ENCODE measurements at places on chromosomes 2 and 18. TPM values are rescaled to one million over a fixed set of nuclear protein-coding genes. Genes with fewer than 3 reads are reported as not detected.
A peak's percentile ranks its signal among the peaks of the same experiment; 100 is the strongest.

MOGAT1 gene
- total RNA-seq: not detected

ADGRF3 gene
- total RNA-seq: 0.49 TPM

CDH2 gene
- total RNA-seq: 3.7 TPM

MERTK gene
- 15.7 TPM for total RNA-seq

ERFE gene
- not detected for total RNA-seq

PCARE gene
- total RNA-seq: not detected

FOXD4L1 gene
- total RNA-seq: not detected

DNA sequence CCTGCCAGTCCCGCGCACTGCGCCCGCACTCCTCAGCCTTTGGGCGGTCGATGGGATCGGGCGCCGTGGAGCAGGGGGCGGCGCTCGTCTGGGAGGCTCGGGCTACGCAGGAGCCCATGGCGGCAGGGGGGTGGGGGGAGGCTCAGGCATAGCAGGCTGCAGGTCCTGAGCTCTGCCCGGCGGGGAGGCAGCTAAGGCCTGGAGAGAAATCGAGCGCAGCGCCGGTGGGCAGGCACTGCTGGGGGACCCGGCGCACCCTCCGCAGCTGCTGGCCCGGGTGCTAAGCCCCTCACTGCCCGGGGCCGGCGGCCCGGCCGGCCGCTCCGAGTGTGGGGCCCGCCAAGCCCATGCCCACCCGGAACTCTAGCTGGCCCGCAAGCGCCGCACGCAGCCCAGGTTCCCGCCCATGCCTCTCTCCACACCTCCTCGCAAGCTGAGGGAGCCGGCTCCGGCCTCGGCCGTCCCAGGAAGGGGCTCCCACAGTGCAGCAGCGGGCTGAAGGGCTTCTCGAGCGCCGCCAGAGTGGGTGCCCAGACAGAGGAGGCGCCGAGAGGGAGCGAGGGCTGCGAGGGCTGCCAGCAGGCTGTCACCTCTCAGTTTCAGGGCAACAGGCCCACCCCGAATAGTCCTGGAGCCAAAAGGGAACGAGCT, 74.1 kb downstream of the PSMG2 start:
- DNase-seq: peak; percentile 74

DNA sequence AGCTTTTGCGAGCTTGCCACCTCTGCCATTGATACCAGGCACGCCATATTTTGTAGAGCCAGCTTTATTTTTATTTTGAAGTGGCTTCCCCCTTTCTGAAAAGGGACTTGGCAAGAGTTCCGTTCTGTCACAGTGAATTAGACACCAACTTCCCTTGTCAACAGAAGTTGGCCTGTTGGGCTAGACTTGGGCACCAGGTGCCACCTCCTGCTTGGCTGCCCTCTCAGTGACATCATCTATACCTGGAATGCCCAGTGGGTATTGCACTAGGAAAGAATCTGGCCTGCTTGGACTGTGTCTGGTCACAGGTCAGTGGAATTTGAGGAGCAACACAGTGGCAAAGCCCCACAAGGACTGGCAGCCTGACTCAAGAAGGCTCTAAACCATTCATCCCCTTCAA, 101.0 kb downstream of the BCL2L11 start:
- DNase-seq: no peak
